ENCODE measurements at places on chromosomes 12 and 14.

- DNase-seq = no peak
Observed at GRCh38 chr12:69252033-69252432, 12.7 kb downstream of the CPSF6 start.

DNA sequence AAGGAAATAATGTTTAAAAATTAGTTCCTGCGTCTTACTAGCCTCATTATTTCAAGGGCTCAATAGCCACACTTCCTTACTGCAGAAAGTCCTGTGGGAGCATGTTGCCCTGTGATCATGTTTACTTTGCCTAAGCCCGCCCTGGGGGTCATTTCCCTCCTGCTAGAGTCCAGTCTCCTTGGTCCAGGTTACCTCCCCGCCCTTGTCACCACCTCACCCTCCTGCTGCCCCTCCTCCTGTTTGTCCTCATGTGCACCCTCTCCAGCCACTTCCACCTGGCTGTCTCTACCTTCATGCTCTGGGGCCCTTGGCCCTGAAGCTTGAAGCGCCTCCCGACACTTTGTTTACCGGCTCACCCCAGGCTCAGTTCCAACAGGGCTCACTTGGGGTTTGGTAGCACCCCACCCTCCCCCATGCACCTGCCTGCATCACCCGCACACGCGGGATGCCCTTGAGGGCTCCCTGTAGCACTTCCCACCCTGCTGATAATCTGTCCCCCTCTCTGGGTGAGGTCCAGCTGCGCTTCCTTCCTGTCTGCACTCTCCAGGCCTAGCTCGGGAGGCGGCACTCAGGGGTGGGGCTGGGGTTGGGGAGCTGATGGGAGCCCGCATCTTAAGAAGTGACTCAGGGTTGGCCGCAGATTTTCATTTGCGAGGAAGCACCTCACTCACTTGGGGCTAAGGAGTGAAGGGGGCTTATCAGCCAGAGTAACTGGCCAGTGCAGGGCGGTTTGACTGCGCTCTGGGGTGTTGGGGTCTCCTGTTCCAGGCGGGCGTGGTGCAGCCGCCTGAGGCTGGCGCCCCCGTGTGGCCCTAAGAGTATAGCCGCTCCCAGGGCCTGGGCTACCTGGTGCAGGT, 40.1 kb downstream of the SMIM41 start:
- no peak for DNase-seq

DNA sequence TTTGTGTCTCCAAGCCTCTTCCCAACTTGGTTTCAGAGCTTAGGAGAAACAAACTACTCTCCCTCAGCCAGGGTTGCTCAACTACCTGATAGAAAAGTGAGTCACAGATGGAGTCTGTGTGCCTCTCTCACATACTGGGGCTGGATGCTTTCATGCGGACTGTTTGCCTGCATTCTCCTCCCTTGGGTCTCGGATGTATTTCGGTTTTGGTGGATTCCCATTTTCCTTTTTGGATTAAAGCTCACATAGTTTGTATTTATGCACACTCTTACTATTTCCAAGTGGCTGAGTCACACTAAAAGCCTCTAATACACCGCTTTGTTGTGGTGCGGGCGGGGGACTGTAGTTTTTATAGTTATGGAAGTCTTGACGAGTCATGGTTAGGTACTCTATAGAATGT, 505.4 kb downstream of the LRFN5 start:
- no peak for DNase-seq

- no peak for DNase-seq
Observed at GRCh38 chr12:111643427-111643826, 42.3 kb downstream of the BRAP start.

DNA sequence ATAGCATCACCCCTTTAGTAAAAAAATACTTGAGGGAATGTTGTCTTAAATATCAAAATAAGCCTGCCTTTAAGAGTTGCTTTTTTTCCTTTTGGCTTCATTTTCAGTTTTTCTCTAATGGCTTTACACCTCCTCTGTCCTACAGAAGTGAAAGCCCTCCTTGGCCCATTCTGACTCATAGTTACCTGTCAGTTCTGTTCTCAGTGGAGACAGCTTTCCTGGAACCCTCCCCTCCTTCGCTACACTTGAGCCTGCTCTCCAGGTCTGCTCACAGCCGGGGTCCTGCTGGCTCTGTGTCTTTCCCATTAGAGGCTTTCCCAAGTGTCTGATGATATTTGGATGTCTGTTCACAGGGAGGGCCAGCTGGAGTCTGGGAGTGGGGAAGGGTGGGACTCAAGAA, 84.0 kb downstream of the PELI2 start:
- no peak for DNase-seq

DNA sequence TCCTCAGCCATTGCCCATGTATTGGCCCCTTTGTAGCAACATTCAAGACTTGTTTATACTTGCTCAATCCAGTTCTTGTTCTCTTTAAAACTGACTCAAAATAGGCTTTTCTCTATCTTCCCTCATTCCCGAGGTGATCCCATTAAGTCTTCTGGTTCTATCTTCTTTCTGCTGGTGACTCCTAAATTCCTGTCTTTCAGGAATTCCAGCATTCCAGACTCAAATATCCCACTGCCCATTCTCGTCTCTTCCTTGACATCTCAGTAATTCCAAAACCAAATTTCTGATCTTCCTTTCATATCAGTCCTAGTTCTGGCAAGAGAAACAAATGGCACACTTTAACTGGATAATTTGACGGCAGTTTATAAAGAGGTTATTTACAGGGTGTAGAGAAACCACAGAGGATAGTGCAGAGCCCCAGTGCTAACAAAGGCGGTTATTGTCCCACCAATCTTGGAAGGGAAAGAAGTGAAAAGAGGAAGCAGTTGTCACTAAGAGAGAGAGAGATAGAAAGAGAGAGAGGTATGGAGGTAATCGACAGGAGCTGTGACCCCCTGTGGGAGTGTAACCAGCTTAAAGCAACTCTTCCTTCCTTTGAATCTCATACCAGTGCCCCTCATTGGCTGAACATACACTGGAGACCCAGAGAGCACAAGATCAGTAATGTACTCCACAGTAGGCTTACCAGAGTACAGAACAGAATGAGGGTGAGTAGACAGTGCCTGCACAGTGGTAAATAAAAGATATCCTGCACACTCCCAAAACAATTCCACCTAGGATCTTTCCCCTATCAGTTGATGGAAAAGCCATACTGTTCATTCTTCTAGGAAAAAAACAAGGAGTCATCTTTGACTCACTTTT, 177.6 kb upstream of the LMNTD1 start:
- DNase-seq = no peak

- DNase-seq = no peak
Observed at GRCh38 chr14:85058150-85058549, 471.8 kb upstream of the FLRT2 start.

- no peak for DNase-seq
Observed at GRCh38 chr12:116473416-116473815, 85.8 kb upstream of the MAP1LC3B2 start.

All from epithelial cell of prostate (primary cell).